H9 (cell line): ENCODE measurements at places on chromosomes 11 and 22. TPM values are rescaled to one million over a fixed set of nuclear protein-coding genes. Genes with fewer than 3 reads are reported as not detected.

- H3K4me1 ChIP-seq: no peaks in the 10 kb centered on the region
- DNase-seq: no peak
- H3K27ac ChIP-seq: no peak overlapping the region
- H3K36me3 ChIP-seq: no peaks in the 10 kb centered on the region
- H3K4me3 ChIP-seq: no peak overlapping the region
- H3K27me3 ChIP-seq: no peaks in the 10 kb centered on the region
These were observed 89.9 kb upstream of the AMOTL1 start for GRCh38 chr11:94678236-94678635.

- no peak overlapping the region for H3K4me3 ChIP-seq
- H3K27ac ChIP-seq: no peak overlapping the region
- DNase-seq: no peak
- no peaks in the 10 kb centered on the region for H3K27me3 ChIP-seq
These were observed 90.5 kb upstream of the LUZP2 start for GRCh38 chr11:24406389-24406788.

Gene MUC2
- not detected in 2 replicates for total RNA-seq

GRCh38 chr11:12811861-12812260, 137.6 kb downstream of the TEAD1 start:
- no peak for DNase-seq
- H3K27ac ChIP-seq: no peak overlapping the region
- H3K4me1 ChIP-seq: peaks cover 12% of the 10 kb centered on the region
- H3K4me3 ChIP-seq: no peak overlapping the region
- H3K36me3 ChIP-seq: no peaks in the 10 kb centered on the region

GRCh38 chr11:93761910-93762309, 20.4 kb downstream of the C11orf54 start:
- H3K27ac ChIP-seq: no peak overlapping the region
- DNase-seq: no peak
- H3K36me3 ChIP-seq: peaks cover 15% of the 10 kb centered on the region
- no peaks in the 10 kb centered on the region for H3K27me3 ChIP-seq

GRCh38 chr11:86460461-86461385, 86.0 kb downstream of the CCDC81 start:
- no peaks in the 10 kb centered on the region; the same call in 1 of the 2 replicates for H3K4me1 ChIP-seq
- no peaks in the 10 kb centered on the region for H3K36me3 ChIP-seq
- no peak overlapping the region for H3K27ac ChIP-seq
- no peak for DNase-seq
- no peaks in the 10 kb centered on the region for H3K27me3 ChIP-seq

- no peak for DNase-seq
- H3K27me3 ChIP-seq: no peaks in the 10 kb centered on the region
- H3K36me3 ChIP-seq: no peaks in the 10 kb centered on the region
- no peak overlapping the region for H3K4me3 ChIP-seq
These were observed 31.0 kb downstream of the TMPRSS5 start for GRCh38 chr11:113675003-113675561.

- no peak overlapping the region for H3K4me3 ChIP-seq
- H3K27ac ChIP-seq: no peak overlapping the region
- H3K27me3 ChIP-seq: no peaks in the 10 kb centered on the region
These were observed 4.6 kb downstream of the KRTAP5-3 start for GRCh38 chr11:1603629-1604028.
